ENCODE measurements at places on chromosomes 13 and 19.

GRCh38 chr13:72505376-72505775 is 222.1 kb downstream of the MZT1 start:
- DNase-seq: no peak

GRCh38 chr13:112056739-112057438 is 10.1 kb upstream of the SOX1 start:
- no peak for DNase-seq

DNA sequence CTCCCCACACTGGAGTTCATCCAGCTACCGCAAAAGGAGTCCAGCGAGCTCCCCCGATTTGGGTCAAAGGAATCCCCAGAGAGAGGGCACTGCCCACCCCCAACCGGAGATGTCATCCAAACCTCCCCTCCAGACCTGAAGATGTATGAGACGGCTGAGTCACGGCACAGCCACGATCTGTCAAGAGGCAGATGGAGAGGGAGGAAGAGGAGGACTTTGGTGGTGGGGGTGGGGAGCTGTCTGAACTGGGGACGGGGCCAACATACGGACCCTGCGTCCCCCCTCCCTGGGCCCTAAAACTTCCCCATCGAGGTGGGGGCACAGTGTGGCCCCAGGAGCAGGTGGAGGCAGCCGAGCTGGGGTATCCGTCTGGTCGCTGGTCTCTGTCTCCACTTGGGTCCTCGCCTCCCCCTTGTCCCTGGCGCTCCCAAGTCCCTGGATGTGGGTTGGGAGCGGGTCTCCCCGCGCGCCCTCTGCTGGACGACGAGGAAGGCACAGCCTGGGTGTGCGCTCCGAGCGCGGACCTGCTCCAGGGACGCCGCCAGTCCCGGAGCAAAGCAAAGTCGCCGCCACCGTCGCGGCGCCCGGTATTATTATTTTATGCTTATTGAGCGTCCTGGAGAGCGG is 3.8 kb downstream of the PDE4A start:
- DNase-seq: peak; percentile 70

DNA sequence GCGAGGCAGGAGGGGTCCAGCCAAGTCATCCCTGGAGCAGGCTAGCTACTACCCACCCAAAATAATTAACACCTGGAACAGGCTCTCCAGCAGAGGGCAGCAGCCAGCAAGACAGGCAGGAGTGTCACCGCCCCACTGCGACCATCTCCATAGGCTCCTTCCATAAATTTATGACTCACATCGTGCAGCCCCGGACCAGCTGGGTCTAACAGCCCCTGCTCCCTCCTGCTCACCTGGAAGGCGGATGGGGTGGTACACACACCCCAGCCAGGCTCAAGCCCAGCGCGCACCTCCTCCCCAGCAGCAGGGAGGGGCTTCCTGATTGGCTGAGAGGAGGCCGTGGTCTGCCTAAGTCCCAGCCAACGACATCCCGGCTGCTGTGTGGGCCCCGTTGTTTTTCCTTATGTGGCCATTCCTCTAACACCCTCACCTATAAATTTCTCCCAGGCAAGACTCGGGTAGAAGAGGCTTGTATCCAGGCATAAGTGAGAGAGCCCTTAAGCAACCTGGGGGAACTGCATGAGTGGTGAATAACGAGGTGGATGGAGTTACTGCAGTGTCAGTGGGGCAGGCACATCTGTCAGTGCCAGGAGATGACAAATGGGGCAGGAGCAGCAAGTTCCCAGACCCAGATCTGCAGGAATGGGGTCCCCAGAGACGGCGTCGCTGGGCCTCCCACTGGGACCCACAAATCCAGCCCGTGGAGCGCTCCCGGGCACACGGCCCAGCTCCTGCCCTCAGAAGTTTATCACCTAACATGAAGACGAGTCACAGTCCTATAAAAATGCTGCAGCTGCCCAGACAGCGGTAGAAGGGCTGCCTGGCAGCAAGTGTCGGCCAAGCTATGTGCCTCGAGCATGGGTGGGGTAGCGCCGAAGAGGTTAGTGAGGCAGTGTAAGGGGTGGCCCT is 43.1 kb downstream of the CEBPG start:
- DNase-seq: peak; percentile 55

- no peak for DNase-seq
Measured at GRCh38 chr19:33704271-33704670, 82.5 kb downstream of the CHST8 start.

DNA sequence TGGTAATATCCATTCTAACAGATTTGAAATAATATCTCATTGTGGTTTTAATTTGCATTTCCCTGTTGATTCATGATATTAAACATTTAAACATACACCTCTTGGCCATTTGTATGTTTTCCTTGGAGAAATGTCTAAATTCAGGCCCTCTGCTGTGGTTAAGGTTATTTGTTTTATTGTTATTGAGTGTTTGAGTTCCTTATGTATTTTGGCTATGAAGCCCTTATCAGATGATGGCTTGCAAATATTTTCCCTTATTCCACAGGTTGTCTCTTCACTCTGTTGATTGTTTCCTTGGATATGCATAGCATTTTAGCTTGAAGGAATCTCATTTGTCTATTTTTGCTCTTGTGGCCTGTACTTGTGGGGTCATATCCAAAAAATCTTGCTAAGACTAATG is 303.6 kb downstream of the GPC5 start:
- no peak for DNase-seq

DNA sequence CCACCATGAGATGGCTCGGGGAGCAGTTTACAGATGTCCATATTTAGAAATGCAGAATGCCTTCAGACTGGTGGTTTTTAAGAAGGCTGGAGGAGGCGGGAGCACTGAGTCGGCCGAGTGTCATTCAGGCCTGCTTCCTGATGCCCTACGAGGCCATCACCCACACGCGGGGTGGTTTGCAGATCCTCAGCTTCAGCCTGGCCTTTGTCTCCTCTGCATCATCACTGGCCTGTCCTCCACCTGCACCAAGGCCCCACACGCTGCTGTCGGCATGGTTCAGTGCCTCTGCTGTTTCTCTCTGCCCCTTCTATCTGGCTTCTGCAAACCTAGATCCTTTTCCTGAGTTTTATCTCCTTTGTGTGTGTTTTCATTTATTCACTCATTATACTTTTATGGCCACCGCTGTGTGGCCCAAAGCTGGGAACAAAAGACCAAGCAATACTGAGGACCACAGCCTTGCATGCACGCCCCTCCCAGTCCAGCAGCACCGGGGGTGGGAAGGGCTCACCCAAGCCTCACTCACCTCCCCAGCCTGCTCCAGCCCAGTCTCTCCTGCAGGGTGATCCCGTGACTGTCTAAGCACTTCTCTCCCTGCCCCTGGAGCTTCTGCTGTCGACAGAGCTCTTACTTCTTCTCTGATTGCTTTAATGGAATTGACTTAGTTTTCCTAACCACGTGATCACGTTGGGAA is 240.8 kb downstream of the TEX29 start:
- DNase-seq: no peak

- DNase-seq: no peak
Measured at GRCh38 chr13:24742977-24743376, 21.0 kb upstream of the RNF17 start.

DNA sequence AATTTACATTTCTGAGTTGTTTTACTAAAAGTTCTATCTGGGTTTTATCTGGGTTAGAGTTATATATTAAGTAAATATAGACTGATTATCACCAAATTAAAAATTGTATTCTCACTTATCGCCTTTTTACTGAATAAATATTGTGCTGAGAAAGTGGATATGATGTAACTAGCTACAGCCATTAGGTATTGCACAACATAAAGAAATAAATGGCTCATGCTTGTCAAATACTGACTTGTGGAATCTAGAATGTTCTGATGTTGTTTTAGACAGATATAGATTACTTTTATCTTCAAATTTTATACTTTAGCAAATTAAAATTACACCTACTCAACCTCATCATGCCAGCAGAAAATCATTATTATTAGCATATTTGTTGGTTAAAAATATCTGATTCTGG is 1277.1 kb upstream of the MIR17HG start:
- DNase-seq: no peak

DNA sequence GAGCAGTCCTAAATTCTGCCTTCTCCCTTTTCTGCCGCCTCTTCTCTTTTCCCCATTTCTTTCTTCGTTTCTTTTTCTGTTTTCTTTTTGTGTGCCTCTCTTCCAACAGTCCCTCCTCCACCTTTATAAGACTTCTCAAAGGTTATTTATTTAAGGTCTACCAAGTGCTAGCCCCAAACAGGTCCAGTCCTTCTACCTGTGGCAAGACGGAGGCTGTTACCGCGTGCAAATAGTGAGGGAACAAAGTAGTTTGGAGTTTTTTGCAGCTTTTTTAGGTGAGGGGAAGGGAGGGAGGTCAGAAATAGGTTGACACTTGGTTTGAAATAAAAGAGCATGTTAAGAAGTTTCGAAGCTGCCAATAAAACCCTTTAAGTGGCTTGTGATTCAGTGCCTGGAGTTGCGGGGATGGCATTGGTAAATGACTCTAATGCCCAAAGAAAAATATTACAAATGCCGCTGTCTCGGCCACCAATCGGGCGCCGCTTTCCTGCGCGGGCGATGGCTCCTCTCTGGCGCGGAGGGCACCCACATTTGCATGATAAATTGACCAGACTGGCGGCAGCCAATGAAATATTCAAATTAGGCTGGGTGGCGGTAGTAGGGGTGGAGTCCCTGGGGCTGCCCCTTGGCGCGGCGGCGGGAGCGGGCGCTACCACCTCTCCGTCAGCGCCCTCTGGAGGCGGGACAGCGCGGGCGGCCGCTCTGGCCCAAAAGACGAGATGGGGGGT is 7.5 kb upstream of the TSHZ3 start:
- peak; percentile 50 for DNase-seq

DNA sequence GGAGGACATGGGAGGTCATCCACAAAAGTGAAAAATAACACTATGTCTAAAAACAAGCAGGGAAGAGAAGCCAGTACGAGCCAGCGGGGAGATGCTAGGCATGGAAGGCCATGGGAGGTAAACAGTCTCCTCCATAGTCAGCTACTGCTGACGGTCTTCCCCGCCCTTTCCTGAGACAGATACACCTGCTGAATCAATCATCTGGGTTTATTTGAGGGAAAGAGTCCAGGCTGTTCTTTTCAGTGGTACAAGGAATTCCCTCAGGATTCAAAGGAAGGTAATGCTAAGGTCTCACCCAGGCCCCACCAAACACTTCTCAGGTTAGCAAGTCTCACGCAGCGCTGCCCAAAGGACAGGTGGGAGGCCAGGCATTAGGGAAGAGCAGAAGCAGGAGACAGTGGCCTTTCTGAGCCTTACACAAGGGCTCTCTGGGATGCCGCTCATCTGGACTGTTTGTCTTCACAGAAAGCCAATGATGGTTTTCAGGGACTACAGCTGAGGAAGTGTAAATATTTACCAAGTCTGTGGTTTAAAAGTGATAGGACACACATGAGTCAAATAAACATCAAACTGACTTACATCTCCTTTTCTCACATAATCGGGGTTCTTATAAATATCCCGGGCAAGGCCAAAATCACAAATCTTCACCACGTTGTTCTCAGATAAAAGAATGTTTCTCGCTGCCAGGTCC is 173.9 kb downstream of the FLT1 start:
- no peak for DNase-seq

- DNase-seq: no peak
Measured at GRCh38 chr19:49247676-49248075, 77.3 kb downstream of the SLC6A16 start.

- DNase-seq: no peak
Measured at GRCh38 chr19:5156231-5156986, 184.2 kb downstream of the PTPRS start.

- DNase-seq: peak; percentile 9
Measured at GRCh38 chr13:36345438-36346221, 564 bp downstream of the SPART start.

DNA sequence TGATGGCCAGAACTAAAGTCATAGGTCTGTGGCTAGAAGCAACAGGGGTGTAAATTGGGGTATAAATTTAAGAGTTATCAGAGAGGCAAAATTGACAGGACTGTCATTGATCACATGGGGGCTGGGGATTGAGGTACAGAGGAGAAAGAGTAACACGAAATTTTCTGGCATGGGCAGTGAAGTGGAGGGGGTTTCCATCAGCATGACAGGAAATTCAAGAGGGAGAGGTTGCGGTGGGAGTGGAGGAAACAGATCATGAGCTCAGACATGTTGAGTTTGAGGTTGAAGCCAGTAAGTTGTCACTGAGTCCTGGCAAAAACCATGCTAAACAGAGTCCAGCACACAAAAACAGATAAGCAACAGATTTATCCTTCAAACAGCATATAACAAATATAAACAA is 192.1 kb upstream of the TSC22D1 start:
- DNase-seq: peak; percentile 10

DNA sequence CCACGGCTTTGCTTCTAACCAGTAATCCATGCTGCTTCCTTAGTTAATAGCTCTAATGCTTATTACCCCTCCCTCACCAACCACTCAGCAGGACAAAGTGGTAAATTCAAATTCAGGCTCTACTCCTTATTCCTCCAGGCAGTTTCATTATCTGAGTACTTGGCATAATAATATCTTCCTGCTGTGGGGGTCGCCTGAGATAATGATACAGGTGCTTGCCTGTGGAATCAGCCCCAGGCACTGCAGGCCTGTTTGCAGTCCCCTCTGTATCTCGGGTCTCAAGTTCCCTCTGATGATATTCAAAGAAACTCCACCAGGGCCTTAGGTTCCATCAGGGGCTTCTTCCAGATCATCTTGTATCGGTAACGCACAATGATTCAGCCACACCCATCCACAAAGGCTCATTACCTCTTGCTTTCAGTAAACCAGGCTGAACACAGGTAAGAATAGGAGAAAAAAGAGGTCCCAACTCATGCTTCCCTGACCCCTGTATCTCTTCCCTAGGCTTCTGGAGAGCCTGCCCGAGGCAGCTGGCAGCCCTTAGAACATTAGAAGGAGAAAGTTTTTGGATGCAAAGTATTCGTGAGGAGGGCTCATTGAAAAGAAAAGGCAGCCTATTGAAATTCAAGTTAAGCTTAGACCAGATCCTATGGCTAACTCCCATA is 14.3 kb upstream of the FOXO1 start:
- no peak for DNase-seq

DNA sequence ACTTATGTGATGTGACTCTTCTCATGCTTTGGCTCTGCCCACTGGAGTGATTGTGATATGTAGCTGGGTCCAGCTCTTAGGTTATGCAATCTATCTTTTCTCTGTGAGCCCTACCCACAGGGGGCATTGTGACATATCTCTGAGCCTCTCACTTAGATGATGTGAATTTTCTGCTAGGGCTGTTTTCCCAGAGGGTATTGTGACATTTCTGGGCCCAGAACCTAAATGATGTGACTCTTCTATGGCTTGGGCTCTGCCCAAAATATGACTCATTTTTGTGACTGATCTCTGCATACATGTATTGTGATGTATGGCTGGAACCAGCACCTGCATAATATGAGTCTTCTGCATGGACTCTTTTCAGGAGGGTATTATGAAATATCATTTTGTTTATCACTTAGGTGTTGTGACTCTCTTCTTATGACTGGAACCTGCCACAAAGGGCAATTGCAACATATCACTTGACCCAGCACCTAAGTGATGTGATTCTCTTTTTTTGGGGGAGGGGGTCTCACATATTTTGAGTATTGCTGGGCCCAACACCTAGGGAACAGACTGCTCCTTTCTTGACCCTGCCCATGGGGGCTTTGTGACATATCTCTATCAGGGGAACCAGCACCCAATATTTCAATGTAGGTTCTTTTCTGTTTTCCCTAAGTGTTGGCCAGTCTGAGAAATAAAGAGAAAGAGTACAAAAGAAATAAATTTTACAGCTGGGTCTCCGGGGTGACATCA is 12.1 kb upstream of the ZNF254 start:
- DNase-seq: no peak

All from stimulated activated CD4-positive, alpha-beta T cell treated with anti-CD3 and anti-CD28 coated beads, Interleukin-12 subunit alpha, Interleukin-12 subunit beta, amount 100 ng/mL, for 48 hours (primary cell).